ENCODE measurements at places on chromosomes 1 and 21.

- no peak for DNase-seq
Observed at GRCh38 chr1:37393173-37394120, 80.9 kb upstream of the ZC3H12A start.

- no peak for DNase-seq
Observed at GRCh38 chr1:183821889-183822611, 17.1 kb downstream of the RGL1 start.

DNA sequence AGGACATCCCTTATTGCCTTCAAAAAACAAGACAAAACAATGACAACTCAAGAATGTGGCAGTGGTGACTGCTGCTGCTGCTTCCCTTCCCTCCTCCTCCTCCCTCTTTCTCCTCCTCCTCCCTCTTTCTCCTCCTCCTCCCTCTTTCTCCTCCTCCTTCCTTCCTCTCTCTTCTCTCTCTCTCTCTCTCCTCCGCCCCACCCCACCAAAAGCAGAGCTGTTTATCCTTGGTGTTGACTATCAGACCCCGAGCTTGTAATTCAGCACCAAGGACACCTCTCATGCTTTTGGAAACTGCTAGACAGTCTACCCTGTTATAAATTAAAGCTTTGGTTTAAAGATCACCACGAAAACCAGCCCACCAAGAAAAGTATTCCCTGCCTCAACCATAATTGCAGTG is 72.4 kb upstream of the IFNAR2 start:
- DNase-seq = no peak

DNA sequence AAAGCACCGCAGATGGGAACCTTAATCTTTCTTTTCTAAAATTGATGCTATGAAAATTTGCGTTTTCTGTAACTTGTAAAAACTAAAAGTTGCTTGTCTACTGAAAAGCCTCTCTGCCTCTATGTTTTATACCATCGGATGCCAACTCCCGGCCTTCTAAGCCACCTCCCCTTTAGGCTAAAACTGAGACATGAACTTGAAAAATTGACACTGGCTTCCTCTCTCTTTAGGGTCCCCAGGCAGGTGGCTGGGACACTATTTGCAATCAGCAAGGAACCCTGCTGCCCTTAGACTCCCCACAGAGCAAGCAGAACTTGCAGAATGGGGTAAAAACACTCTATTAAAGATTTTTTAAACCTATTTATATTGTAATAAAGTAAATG is 151.1 kb upstream of the CAMK1G start:
- DNase-seq = no peak

- no peak for DNase-seq
Observed at GRCh38 chr1:40710581-40711315, 19.2 kb downstream of the NFYC start.

GRCh38 chr1:47941609-47942239 is 55.5 kb downstream of the TRABD2B start:
- DNase-seq = no peak

- no peak for DNase-seq
Observed at GRCh38 chr1:8908388-8909151, 30.1 kb upstream of the ENO1 start.

GRCh38 chr1:58941471-58942289 is 157.8 kb upstream of the JUN start:
- DNase-seq = no peak

- no peak for DNase-seq
Observed at GRCh38 chr1:4127592-4128140, 227.6 kb upstream of the C1orf174 start.

GRCh38 chr1:204475656-204476432 is 18.8 kb downstream of the PIK3C2B start:
- DNase-seq = no peak

GRCh38 chr1:40625076-40625475 is 40.4 kb downstream of the RIMS3 start:
- no peak for DNase-seq

GRCh38 chr1:153444078-153444477 is 16.4 kb downstream of the S100A7 start:
- no peak for DNase-seq

GRCh38 chr1:204126386-204126785 is 25.5 kb downstream of the ETNK2 start:
- no peak for DNase-seq

GRCh38 chr1:48701445-48701844 is 75.2 kb downstream of the BEND5 start:
- DNase-seq = no peak

- DNase-seq = no peak
Observed at GRCh38 chr1:171110621-171111326, 20.1 kb downstream of the FMO3 start.

- no peak for DNase-seq
Observed at GRCh38 chr1:216936779-216937178, 213.6 kb upstream of the ESRRG start.

- no peak for DNase-seq
Observed at GRCh38 chr1:54156201-54156600, 3.4 kb upstream of the CDCP2 start.

GRCh38 chr1:59699227-59699847 is 115.4 kb upstream of the HOOK1 start:
- DNase-seq = no peak

DNA sequence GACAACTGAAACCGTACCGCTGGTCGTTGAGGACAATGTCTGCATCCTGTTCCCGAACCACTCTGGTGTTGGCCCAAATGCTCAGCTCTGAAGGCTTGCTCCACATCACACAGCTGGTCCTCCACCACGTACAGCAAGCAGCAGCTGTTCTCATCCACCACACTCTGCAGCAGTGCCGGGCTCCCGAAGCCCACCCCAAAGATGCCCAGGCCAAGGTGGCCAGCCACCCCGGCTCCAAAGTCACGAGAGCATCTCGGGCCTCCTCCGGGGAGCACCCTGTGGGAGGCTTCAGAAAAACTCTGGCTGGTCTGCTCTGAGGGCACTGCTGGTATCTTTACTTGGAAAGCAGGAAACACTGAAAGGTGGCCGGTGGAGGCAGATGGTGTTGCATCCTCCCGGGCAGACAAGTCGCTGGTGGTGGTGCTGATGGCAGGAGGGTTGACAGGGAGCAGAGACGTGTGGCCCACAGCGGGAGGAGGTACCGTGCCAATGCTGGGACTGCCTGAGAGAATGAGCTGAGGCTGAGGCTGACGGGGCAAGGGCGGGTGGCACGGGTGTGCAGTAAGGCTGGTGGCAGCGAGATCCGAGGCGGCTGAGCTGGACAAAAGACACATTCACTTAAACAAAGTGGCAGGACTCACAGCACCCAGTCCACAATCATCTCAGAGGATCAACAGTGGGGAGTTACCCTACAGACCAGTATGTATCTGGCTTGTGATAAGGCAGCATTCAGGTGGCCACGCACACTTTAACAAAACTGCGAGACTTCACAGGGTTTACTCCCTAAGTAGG is 6.5 kb upstream of the CCDC27 start:
- DNase-seq = no peak

- DNase-seq = no peak
Observed at GRCh38 chr1:176017722-176018121, 189.4 kb downstream of the COP1 start.

GRCh38 chr1:208475951-208476845 is 232.0 kb upstream of the PLXNA2 start:
- DNase-seq = peak; percentile 59

DNA sequence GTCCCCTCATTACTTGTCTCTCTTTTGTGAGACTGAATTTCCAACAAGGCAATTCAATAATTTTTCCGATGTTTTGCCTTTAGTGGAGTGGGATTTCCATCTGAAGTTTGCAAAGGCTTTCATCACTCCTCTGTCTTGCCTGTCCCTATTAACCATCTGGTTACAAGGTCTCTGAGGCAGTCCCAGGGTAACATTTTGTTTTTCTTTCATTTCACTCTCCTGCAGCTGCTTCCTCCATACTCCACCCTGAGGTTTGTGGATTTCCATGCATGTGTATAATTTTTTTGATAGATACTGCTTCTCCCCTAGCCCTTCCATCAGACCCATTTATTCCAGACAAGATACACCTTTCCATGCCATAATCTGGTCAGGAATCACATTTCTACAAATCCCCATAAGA is 366.8 kb downstream of the PTBP2 start:
- no peak for DNase-seq

- no peak for DNase-seq
Observed at GRCh38 chr1:212827831-212828278, 19.6 kb downstream of the SPATA45 start.

DNA sequence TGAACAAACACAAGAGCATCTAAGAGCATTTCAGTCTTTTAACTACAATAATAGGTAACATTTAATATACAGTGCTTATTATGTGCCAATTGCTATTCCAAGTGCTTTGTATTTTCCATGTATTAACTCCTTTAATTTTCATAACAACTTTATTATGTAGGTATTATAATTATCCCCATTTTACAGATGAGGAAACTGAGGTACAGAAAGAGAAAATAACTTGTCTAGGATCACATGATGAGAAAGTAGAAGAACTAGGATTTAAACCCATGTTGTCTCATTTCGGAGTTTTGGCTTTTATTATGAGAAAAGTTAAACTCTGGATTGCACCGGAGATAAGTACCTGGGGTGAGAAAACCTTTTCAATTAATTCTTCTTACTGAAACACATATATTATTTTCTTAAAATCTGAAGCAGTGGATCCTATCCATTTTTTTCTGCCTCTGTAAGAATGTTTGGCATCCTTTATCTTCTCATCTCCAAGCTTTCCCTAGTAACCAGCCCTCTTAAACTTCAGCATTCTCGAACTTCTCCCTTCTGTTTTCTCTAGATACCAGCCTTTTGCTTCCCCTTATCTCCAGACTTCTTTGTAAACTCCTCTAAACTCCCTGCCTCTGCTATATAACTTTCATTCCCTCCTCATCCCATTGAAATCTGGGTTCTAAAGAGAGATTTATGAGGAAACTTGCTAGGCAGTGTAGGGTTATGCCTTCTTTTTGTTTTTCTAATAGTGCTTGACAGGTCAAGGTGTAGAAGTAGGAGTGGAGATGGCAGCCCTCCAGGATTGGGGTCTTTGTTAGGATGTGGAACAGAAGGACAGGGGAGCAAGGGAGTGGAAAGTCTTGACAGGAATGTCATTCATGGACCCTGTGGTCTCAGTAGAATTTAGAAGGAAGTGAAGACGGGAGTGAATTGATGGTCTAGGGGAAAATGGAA is 28.3 kb downstream of the POU2F1 start:
- DNase-seq = no peak
